ENCODE measurements at places on chromosomes 6 and 20.

DNA sequence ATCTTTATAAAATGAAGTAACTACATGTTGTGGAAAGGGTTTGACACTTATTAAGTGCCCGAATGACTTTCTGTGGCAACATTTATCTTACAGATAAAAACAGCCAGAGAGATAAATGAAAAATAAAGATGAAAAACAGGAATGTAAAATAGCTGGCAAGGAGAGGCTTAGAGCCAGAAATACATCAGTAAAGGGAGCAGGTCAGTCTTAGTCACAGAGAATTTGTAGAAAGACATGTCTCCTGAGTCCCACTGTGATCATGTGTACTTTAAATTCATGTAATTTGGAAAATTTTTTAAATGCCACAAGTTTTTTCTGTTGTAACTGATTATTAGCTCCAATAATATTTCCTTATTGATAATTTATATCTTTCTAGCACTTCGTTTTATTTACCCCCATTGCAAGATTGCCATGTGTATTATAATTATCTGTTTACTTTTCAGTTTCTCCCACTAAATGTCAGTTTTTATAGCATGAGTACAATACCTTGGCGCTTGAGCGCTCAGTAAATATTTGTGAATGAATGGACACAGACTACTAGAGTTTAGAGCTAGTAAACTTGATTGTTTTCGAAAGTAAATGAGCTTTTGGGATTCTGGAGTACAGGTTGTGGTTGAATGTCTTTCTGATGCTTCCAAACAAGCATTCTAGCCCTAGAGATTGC lies 15.2 kb downstream of the TAB2 start:
- no peak for DNase-seq

DNA sequence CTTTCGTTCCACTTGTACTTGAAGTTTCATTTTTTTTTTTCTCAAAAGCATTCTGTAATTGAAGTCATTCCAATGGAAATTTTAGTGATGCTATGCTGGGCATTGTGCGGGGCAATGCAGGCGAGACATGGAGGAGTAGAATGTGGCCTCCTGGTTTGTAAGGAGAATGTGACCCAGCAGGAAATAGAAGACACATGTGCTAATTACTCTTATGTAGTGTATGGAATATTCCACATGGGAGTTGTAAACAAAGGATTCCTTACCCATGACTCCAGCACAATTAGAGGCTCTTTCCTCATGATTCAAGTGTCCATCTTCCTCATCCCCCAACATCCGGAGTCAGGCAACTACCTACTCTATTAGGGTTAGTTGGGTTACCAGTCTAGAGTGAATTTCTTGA lies 14.9 kb upstream of the RFPL4B start:
- peak; percentile 97 for DNase-seq

DNA sequence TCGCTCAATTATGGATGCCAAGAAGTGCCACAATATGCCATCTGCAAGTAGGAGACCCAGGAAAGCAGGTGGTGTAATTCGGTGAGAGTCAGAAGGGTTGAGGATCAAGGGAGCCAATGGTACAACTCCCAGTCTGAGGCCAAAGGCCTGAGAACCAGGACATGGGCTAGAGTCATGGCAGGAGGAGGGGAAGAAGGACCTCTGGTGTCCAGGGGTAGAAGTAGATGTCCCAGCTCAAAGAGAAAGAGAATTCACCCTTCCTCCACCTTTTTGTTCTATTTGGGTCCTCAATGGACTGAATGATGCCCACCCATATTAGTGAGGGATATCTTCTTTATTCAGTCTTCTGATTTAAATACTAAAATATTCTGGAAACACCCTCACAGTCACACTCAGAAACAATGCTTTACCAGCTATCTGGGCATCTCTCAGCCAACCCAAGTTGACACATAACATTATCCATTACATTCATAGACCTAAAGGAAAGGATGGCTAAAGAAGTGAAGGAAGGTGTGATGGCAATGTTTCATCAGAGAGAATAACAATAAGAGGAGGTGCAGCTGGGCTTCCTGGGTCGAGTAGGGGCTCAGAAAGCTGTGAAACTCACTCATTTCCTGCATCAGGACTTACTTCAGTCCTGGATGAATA lies 21.2 kb upstream of the HLA-DQA1 start:
- DNase-seq: no peak

DNA sequence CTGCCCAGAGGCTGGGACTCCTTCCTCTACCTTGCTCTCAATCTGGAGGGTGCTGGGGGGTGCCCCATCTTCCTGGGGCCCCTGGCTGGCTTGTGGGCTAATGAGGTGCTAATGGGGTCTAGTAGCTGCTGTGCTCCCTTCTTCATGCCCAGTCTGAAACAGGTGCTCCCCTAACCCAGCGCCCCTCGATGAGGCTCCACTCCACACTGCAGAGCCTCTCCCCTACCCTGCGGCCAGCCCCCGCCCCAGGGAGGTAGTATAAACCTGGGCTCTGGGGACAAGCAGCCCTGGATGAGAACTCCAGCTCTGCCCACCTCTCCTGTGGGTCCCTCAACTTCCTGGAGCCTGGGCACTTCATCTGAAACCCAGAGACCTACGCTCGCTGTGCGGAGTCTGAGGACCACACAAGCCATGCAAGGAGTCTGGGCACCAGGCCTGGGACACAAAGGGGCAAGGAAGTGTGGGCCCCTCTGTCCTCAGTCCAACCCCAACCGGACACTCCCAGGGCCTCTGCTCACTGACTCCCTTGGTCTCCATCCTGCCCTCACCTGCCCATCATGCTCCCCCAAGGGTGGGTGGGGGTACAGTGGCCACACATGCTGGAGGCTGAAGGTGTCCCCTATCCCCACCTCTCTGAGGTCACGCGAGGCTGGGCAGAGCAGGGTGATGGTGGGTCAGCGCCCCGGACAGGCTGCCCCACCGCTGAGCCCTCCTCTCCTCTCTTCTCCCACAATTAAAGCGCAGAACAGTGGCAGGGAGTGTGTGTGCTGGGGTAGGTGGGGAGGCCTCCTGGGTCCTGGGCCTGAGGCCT lies 6.1 kb downstream of the RPL10A start:
- DNase-seq: no peak

DNA sequence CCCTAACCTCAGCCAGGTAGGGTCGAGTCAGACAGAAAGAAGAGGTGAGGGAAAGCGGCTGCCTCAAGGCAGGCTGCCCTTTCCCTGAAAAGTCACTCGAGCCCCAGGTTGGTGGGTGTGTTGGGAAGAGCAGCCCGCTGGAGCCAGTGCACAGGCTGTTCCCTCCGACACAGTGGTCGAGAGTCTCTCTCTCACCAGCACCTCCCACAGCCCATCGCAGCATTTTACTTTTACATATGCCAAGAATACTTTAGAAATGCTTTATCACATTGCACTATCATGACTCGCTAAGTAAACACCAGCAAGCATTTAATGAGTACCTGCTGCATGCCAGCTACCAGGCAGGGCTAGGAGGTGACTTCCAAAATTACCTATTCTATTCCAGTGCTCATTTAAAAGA lies 1.7 kb downstream of the PRPH2 start:
- peak; percentile 53 for DNase-seq

DNA sequence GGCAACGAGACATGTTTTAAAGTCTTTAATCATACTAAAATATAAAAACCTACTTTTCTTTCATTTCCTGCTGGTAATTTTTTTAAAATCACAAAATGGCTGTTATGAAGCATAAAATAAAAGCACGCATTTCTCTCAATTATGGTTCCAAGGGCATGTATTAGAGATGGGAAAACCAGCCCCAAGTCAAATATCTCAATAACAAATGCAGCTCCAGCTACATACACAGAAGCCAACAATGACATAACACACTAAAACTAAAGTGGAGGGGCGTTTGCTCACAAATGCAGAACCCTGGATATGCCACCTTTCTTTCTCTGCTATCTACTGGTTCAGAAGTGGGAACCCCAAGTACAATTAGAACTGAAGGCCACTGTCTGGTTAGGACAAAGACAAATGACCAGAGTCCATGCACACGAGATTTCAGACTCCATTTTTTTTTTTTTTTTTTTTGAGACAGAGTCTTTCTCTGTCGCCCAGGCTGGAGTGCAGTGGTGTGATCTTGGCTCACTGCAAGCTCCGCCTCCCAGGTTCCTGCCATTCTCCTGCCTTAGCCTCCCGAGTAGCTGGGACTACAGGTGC lies 27.8 kb downstream of the EZR start:
- no peak for DNase-seq

DNA sequence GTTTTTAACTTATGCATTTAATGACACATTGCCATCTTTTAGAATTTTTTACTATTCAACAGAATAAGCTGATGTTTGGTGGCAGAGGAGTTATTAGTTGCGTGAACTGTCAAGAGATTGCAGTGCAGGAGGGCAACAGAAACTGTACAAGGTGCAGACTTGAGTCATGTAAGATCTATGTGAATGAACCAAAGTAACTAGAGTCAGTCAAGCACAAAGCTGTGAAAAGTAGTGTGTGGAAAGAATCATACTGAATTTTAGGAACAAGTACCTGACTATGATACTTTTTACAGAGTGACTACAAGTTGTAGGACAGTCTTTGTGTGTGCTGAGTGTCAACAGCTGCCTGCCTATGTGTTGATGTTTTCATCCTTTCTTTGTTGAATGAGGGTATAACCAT lies 2.7 kb upstream of the C6orf163 start:
- no peak for DNase-seq

- no peak for DNase-seq
Observed at GRCh38 chr20:53839423-53840176, 230.8 kb downstream of the BCAS1 start.

DNA sequence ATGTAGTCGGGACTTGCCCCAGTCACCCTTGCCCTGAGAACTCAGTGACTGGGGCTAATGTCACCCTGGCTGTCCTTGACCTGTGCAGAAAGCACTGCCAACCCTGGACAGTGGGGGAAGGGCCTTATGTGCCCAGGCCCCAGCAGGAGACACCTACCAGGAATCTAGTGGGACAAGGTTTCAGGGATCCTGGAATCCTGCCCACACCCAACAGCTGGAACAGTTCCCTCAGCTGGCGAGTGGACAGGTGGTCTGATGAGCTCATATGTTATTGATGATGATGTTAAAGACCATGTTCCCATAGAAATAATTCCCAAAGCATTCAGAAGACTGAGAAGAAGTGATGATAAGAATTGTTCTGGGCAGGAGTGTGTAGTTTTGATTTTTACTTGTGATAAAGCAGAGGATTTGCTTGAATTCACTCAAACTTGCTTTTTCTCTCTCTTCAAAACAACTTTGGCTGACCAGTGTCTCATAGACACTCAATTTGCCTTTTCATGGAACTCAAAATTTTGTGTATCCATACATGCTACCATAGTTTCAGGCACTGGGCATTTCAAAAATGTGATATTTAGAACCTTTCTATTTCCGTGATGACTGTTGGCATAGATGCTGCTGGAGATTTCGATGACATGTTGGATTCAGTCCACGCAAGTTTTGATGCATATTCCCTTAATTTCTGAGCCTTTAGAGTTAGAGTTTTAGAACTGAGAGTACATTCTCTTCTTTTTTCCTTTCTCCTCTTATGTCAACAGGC lies 79.3 kb downstream of the SLC22A3 start:
- DNase-seq: no peak

- DNase-seq: no peak
Observed at GRCh38 chr6:72524011-72524645, 97.7 kb upstream of the KCNQ5 start.

- no peak for DNase-seq
Observed at GRCh38 chr20:5511930-5512329, 195.2 kb upstream of the PROKR2 start.

DNA sequence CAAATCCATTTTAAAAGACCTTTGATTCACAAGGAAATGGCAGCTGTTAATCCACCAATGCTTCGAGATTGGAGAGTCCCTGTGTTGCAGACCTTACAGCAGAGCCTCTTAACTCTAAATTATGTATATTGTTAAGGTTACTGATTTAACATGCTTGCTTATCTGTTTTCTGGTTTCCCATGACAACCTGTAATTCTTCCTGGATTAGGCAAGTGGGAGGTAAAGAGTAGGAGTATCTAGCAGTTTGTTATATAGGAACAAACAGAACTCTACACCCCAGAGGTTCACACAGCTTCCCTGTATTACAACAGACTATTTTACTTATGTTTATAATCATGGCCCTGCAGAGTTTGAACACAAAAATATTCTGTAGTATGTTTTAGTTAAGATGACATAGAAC lies 39.5 kb downstream of the NKX2-4 start:
- no peak for DNase-seq

DNA sequence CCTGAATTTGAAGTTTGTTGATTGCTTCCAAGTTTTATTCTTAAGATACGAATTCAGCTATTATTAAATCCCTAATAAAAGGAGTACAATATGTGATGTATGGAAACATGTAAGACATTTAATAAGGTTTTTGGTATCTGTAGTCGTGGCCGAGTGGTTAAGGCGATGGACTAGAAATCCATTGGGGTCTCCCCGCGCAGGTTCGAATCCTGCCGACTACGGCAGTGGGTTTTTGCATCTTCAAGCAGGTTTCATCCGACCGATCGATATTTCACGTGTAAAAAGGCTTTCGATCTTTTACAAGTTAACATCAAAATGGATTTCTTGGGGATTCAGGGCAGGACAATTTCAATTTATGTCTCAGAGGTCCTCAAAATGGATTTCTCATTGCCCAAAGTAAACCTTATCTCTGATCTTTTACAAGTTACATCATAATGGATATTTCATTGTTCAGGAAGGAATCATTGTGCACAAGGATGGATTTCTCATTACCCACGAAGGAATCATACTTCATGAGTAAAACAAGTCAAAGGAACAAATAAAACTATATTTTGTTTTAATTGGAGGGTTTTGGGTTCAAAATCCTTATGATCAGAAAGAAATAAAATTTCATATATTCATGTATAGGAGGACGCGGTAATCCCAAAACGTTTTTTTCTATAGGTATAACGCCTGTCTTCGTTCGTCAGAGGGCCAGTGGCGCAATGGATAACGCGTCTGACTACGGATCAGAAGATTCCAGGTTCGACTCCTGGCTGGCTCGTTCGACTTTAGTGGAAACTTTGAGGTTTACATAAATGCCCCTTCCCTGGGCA lies 37.3 kb upstream of the BTN3A2 start:
- peak; percentile 78 for DNase-seq

DNA sequence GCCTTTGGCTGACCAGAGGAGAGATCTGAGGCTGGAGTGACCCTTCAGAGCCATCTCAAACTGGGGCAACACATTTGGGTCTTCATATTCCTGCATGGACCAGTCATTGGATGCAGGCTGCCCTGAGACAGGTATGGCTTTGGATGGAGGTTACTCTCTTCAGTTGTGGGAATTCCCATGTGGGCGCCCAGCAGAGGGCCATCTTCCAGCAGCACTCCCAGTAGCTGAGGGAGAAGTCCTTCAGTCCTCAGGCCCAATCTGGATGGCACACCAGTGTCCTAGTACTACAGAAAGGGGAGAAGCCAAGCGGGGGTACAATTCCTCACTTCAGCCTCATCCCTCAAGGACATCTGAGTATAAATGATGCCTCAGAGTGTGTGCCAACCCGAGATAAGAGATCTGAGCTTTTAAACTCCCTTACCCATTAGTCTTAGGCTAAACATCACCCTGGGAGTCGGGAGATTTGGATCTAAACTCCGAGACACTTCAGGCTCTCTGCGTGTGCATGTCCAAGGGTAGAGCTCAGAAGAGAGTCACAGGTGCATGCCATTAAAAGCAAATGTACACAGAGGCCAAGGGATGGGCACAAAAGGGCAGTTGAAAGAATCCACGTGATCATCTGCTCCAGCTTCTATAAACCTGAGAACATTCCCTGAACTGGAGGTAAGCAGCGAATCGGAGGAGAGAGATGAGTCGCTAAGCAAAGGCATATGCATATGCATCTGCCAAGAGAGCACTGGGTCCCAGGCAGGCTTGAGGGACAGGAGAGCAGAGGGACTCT lies 204.6 kb downstream of the CD83 start:
- peak; percentile 37 for DNase-seq

GRCh38 chr6:4574007-4574406 lies 202.2 kb upstream of the CDYL start:
- DNase-seq: no peak

GRCh38 chr6:16148498-16148897 lies 19.6 kb downstream of the MYLIP start:
- DNase-seq: no peak
